HS-27A (cell line): ENCODE measurements at places on chromosomes 6 and 20.

- no peak for DNase-seq
These were observed 945.8 kb upstream of the ADGRB3 start for GRCh38 chr6:67689329-67689728.

DNA sequence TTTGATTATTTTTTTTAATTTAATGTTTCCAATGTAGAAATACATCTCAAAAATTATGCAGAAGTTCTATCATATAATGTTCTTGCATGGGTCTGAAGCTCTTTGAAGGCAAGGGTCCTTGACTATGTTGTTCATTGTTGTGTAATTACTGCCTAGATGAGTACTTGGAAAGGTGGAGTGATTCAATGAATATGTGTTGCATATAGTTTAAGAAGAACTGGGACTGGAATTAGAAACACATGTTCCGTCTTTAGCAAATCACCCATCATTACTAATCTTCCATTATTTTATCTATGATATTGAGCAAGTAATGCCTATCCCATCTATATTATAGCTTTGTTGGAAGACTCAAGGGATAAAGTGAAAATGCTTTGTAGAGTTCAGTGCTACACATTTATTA is 147.3 kb downstream of the LAMA2 start:
- no peak for DNase-seq

DNA sequence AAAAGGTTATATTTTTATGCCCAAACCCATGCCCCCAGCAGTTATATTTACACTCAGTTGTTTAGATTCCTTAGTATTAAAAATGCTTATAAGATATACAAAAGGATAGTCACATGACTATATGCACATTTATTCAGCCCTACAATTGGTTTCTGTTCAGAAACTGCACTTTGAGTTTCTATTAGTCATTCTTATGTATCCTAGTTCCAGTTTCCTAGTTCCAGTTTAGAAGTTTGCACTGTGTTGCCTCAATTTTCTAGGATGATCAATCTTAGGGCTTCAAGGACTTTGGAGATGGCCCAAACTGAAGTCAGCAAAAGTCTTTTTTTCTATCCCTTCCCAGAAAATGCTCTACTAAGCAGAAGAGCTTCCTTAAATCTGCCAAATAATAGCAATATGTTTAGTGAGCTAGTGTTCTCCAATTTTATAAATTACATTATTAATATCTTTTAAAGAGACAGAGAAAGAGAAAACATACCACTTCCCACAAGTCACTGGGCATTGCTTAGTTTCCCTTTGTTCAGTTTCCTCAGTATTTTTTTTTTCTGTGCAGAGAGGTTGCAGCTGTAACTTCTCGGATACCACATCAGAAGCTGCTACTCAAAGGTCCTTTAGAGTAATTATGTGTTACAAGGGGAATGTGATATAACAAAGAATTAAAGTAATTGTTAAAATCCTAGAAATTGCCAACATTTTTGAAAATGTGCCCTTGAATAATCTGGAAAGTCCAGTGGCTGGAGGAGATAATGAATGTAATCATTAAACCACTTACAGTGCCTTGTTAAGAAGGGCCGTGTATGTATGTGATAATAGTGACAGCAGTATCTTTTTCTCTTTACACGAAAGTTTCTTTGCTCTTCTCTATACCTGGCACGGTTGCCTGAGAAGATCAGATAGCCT is 138.8 kb downstream of the KHDRBS2 start:
- DNase-seq: no peak

DNA sequence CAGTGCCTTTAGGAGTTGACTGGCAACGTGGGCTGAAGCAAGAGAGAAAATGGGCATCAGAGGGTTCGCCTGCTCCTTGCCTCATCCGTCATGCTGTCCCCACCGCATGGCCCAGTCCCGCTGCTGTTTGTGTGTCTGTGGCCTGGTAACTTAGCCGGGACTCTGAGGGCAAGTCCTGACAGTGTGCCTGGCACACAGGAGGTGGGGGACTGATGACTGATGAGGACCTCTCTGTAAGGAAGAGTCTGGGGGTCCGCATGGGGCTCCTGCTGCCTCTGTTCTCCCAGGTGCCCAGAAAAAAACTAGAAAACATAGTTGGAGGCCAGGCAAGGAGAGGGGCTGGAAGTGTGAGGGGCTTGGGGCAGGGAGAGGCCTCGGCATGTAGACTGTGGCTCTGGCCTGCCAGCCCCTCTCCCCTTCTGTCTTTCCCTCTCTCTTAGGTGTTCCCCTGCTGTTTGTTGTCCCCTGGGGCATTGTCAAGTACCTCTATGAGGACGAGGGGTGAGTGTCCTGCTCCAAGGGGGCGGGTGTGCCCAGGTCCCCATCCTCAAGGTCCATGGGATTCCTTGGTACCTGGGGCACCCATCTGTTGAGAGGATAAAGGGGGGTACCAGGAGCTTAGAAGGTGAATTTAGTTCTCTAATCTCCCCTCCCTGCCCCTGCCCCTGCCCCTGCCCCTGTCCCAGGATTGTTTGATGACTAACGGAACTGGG is 29.5 kb downstream of the GLP1R start:
- DNase-seq: no peak
